ENCODE measurements at places on chromosomes 11 and 22. TPM values are rescaled to one million over a fixed set of nuclear protein-coding genes. Genes with fewer than 3 reads are reported as not detected.

CAT gene
- 27.0 TPM for total RNA-seq

EMID1 gene
- total RNA-seq = 0.08 TPM

DMC1 gene
- 1.3 TPM for total RNA-seq

MS4A6E gene
- not detected for total RNA-seq

CTSF gene
- 35.0 TPM for total RNA-seq

TESMIN gene
- total RNA-seq = not detected

NAALAD2 gene
- total RNA-seq = 7.9 TPM

DGAT2 gene
- total RNA-seq = 0.16 TPM

LMNTD2 gene
- not detected for total RNA-seq

DRD4 gene
- 0.16 TPM for total RNA-seq

UBXN1 gene
- 70.7 TPM for total RNA-seq

GAL gene
- not detected for total RNA-seq

TPCN2 gene
- total RNA-seq = 10.3 TPM

OR51B4 gene
- not detected for total RNA-seq

SLC6A5 gene
- total RNA-seq = not detected

OR2AG2 gene
- total RNA-seq = 0.09 TPM

OSM gene
- total RNA-seq = not detected

FHIP1B gene
- 6.4 TPM for total RNA-seq

TUB gene
- total RNA-seq = 19.2 TPM

OR8D1 gene
- not detected for total RNA-seq

METTL15 gene
- 6.0 TPM for total RNA-seq

PDXP gene
- 3.4 TPM for total RNA-seq

ZNF280A gene
- total RNA-seq = not detected

MMP7 gene
- total RNA-seq = not detected

Measured in fibroblast of the aortic adventitia (primary cell).